ENCODE measurements at places on chromosomes 11 and 22.
A peak's percentile ranks its signal among the peaks of the same experiment; 100 is the strongest.

DNA sequence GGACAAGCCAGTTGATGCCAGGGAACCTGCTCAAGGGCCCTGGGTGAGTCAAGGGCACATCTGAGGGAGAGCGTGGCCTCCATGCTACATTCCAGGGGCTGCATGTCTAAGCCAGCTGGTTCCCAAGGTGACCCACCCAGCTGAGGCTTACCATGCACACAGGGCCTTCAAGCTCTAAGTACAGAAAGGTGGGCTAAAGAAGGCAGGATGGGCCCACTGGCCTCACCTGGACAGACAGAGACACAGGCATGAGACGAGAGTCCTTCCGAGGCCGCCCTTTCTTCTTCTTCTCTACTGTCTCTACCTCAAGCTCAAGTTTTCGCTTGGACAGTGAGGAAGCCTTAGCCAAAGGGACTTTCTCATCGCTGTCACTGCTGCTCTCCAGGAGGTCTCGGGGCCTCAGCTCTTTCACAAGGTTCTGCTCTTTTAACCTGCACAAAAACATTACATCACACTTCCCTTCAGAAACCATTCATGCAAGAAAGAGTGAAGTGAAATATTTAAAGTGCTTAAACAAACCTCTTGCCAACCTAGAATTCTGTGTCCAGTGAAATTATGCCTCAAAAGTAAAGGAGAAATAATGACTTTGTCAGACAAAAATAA is 69.9 kb downstream of the HIRA start:
- no peak for ATAC-seq

- peak; percentile 76 for ATAC-seq
Observed at GRCh38 chr11:61091373-61092279, 10.7 kb upstream of the CD5 start.

DNA sequence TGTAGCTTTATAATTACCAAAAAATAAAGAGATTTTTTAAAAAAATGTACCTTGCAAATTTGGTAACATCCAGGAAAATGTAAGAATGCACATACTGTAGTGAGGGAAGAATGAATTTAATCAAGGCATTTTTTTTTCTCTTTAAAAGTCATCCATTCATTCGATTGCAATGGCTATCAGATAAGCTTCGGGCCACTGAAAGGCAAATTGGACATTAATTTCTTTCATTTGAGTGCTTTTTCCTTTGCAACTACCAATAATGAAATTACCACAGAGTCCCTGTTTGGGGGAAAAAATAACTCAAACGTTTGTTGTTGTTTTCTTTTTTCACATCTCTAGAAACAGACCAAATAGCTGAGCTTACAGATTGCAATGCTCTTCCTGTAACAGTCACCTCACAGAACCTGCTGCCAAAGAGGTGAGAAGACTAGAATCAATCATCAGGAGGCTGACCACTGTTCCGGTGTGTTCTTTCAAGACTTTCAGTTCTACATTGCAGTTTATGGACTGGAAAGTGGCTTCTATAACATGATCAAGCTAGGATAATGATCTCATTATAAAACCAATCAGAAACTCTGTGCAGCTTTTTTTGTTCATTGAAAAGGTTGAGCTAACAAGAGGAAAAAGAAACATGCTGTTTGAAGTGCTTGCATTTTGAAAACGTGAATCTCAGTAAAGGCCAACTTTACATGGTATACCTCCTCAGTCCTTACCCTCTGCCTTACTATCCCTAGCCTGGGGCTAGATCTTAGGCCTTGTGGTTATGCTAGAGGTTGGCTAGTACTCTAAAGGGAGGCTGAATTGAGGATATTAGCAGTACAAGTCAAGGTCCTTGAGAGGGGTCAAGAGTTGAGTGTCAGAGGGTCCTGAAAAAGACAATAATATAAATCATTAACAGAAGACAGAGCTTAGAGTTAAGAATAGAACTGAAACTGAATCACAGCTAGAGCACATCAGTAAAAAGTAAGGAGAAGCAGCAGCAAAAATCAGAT is 1276.1 kb downstream of the LRRC4C start:
- no peak for ATAC-seq

DNA sequence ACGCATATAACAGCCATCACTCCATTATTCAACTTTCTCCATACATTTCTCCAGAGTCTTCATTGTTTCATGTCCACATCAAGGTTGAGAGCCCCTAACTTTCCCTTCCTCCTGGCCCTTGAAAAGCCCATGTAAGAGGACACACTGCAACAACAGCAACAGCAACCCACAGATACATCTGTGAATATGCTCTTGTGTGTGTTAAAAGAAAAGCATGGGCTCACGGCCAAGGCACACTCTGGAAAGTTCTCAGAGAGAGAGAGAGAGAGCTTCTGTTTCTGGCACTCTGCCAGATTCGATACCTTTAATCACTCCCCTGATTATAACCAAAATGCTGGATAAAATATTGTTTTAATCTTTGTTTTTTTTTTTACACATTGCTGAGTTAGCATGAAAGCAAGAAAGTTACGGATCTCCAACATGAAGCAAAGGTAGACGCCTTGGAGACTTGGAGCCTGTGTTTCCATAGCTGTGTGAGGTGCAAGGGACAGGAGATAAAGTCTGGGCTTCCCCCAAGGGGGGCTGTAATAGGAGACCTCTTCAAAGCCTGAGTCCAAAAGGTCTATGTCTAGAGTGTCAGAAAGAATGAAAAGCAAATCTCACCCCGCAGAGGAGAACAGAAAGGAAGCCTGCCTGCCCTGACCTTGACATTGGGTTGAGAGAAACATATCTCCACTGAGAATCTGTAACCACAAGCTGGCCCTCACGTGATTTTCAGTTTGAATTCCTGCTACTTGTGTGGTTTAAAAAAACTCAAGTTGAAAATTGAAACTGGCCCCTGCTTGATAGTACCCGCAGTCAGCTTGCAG is 33.7 kb upstream of the MPPED1 start:
- ATAC-seq = no peak

DNA sequence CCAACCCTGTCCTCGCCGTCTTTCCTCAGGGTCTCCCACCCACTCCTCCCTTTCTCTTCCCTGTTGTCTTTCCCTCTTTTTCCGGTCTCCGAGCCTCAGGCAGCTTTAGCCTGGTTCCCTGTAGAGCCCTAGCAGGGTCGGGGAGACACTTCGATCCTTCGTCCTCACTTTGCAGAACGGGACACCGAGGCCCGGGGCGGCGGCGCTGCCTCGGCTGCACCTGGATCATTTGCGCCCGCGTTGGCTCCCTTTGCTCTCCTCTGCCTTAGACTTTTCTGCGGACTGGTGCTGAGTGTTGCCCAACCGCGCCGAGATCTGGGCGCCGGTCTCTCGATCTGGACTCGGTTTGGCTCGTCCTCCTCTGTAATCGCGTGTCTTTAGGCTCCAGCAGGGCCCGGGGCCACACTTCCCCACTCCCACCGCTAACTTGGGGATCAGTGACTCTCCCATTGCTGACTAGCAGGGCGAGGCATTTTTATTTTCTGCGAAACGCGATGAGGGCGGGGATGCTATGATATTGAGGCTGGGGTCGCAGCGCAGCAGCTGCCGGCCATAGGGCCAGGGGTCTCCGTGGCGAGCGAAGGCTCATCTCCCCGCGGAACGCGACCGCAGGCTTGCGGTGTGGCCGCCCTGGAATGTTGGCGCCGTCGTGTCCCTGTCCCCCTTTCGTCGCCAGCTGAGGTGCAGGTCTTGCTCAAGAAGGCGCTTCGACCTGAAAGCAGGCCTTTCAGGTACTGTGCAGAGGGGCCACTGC is 1.6 kb upstream of the E2F8 start:
- no peak for ATAC-seq

GRCh38 chr11:128201801-128202200 is 385.6 kb downstream of the ETS1 start:
- ATAC-seq = no peak

GRCh38 chr11:3904228-3904627 is 48.8 kb downstream of the STIM1 start:
- no peak for ATAC-seq

GRCh38 chr11:132551016-132551415 is 981.3 kb downstream of the OPCML start:
- no peak for ATAC-seq

GRCh38 chr11:24617856-24618255 is 121.0 kb downstream of the LUZP2 start:
- no peak for ATAC-seq

GRCh38 chr11:9057007-9057406 is 34.4 kb downstream of the SCUBE2 start:
- no peak for ATAC-seq

DNA sequence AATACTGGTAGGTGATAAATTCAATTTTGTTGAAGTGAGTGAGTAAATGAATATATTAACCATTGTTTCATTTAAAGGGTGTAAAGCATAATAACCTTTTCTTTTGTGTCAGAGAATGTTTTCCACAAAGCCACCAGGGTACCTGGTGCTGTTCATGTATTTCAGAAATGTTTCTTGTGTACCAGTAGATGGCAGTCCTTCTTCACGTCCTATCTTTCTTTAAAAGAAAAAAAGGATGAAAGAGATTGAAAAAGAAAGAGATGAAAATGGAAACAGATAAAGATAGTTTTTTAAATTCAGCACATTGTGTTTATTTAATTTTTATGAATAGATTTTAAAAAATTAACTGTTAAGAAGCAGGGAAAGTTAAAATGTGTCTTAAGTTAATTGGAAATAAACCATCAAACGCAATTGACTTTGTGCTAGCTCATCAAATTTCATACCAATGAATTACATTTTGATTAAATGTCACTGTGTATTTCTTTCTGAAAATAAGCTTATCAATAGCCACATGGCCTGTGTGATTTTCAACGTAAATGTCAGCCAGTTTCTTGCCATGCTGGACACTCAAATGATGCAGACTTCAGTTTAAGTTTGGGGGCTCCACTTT is 65.5 kb upstream of the CHORDC1 start:
- no peak for ATAC-seq

DNA sequence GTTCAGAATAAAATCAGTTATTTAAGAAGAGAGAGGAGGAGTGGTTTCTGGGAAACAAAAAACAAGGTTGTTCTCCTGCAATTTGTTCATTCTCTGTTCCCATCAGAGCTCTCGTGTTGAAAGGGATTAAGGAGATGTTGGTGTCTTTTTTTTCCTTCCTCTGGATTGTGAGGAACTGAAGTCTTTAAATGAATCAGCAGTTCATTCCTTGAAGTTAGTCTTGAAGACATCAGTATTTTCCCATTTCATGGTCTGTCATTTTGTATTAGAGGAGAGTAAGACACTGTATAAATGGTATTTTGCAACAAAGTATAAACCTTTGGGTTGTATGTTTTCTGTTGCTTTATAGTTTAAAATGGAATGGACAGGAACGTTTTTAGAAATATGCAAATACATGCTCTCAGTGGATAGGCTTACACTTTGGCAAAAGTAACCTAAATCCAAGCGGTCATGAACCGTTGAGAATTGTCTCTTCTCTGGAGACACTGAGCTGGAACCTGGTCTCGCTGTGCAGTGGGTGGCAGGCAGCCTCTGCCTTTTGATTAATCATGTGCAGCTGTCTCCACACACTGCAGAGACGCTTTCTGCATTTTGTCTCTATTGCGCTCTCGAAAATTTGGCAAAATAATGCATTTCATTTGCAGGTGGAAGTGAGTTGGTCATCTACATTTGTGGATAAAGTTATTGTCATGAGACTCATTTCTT is 33.0 kb downstream of the SAMM50 start:
- no peak for ATAC-seq

GRCh38 chr11:120917559-120918239 is 106.2 kb upstream of the TBCEL start:
- no peak for ATAC-seq
